ENCODE measurements at places on chromosomes 1 and 21. TPM values are rescaled to one million over a fixed set of nuclear protein-coding genes. Genes with fewer than 3 reads are reported as not detected.

RALGPS2 gene
- total RNA-seq, result 3.5 TPM

OR2L13 gene
- total RNA-seq, result not detected

CTNNBIP1 gene
- total RNA-seq, result 12.2 TPM

KRTAP6-3 gene
- not detected for total RNA-seq

- peak; percentile 51 for DNase-seq
Observed at GRCh38 chr1:65958561-65959350, 166.1 kb downstream of the PDE4B start.

DNA sequence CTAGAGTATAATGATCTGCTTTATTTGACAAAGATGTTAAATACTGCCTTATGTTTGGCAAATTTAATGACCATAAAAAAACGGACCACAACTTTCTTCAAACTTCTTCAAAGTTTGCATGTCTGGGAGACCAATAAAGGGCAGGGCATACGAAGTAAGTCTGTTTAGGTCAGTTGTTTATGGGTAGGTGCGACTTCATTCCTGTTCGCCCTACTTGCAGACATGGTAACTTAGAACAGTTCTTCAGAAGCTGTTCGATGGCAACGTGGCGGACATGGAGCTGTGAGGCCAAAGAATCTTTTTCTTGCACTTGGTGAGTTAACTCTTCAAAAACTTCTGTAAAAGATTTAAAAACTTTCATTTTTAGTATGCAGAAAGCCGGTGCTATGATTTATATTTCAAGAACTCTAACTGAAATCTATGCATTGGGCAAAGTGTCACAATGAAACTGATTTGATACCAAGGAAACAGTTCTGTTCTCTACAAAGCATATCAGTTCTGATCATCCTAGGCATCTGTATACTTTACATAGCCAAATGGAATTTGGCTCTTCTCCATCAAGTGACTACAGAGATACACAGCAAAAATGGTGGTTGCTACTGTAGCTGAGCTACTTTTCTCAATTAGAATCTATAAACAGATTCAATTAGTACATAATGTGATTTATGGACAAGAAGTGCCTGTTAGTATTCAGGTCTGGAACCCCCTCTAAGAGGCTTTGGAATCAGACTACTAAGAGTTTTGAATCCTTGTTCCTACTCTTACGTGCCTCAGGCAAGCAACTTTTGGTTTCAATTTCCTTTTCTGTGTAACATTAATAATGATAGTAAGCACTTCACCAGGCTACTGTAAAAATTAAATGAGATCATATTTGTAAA is 25.7 kb downstream of the C21orf91 start:
- DNase-seq, result peak; percentile 27

DNA sequence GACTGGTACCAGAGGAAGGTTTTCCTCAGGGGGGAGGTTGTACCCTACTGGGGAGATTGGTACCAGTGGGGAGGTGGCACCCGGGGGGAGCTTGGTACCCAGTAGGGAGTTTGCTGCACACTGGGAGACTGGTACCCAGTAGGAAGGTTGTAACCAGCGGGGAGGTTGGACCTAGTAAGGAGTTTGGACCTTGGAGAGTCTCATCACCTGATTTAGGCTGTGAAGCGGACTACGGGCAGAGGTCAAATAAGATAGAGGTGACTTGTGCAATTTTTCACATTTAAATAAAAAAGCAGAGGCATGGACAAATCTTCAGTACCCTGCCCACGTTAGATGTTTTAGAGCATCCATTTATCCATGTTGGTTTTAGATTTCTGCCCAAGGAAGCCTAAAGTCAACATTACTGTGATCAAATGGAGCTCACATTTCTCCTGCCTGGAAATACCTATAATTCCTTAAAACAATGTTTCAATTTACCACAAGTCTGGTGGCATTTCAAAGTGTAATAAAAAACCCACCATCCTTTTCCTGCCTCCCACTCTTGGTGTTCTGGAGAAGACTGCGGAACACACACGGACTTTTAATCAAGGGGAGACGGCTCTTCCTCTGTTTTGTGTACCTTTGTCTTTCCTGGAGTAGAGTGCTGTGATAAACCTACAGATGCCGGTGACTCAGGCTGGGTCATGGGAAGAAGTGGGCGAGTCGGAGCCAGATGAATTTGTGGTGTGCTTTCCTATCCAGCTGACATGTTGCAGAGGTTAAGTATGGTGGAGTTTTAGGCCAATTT is 36.2 kb upstream of the MRPS6 start:
- DNase-seq, result no peak

GRCh38 chr1:220453371-220453770 is 74.6 kb upstream of the MARK1 start:
- no peak for DNase-seq

DNA sequence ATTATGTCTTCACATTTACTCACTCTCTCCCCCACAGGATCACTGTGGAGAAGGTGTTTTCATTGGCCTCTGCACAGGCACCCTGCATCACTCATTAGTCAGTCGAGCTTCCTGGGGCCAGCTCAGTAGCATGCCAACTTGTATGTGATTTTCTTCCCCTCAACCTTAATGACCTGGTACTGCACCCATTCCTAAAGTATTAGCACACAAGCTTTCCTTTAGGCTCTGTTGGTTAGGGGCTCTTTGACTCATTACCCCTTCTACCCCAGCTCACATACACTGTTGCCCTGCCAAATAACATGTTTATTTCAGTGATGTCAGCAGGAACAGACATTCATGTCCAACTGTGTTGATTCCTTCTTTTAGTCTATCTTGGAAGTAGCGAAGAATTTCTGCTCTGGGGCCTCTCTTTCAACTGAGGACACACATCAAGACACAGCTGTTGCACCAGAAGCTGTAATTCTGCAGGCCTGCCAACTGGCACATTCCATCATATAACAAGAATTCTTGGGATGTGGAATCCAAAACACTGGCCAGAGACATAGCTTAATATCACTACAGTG is 603.5 kb upstream of the ADAMTS5 start:
- DNase-seq, result no peak
